Activated T-cell treated with anti-CD3 and anti-CD28 coated beads for 4 hours (primary cell): ENCODE measurements at places on chromosomes 6 and 20.

DNA sequence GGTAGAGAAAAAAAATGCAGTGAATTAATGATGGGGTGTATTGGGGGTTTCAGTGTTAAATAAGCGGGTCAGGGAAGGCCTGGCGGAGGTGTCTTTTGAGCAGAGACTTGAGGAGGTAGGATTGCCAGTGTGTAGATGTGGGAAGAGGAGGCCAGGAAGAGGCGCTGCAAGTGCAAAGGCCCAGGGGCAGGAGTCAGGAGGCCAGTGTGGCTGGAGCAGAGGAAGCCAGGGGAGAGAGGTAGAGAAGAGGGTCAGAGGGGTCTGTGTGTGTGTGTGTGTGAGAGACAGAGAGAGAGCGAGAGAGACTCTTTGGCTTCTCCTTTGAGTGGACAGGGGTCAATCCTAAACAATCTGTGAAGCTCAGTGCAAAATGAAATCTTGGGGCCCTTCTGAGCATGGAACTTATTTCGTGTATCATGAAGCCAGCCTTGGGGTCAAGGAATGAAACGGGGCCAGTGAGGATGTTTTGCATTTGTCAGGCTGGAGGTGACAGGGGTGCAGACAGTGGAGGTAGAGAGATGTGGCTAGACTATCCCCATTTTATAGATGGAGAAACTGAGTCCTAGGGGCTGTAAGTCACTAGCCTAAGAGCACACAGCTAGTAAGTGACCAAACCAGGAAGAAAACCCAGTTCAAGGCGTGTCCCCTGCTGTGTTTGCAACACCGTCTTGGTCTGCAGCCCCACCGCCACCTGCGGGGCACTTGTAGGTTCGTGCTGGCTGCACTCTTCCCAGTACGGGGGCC lies 9.7 kb upstream of the IP6K3 start:
- no peak for DNase-seq

DNA sequence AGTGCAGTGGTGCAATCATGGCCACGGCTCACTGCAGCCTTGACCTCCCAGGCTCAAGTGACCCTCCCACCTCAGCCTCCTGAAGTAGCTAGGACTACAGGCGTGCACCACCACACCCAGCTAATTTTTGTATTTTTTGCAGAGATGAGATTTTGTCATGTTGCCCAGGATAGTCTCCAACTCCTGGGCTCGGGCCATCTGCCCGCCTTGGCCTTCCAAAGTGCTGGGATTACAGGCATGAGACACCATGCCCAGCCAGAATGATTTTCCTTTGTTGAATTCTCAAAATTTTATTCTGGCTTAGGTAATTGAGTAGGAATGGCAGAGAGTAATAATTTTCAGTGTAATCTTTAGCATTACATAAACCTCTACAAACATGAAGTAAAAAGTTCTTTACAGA lies 37.1 kb downstream of the SLC16A10 start:
- DNase-seq, result no peak

DNA sequence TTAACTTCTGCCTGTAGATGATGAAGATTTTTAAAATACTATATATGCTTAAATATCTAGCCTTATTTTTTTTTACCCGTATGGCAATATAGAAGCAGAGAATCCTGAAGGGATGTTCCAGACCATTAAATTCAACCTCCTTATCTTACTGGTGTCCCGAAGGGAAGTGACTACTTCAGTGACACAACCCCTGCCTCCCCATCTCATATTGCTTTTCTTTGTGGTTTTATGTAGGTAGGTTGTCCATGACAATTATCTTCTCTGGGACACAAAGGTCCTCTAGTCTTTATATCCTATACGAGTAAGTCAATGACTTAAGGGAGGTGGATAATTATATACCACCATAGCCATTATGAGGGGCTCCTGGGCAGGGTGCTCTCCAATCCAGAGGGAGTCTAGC lies 57.4 kb upstream of the EMILIN3 start:
- DNase-seq, result no peak

DNA sequence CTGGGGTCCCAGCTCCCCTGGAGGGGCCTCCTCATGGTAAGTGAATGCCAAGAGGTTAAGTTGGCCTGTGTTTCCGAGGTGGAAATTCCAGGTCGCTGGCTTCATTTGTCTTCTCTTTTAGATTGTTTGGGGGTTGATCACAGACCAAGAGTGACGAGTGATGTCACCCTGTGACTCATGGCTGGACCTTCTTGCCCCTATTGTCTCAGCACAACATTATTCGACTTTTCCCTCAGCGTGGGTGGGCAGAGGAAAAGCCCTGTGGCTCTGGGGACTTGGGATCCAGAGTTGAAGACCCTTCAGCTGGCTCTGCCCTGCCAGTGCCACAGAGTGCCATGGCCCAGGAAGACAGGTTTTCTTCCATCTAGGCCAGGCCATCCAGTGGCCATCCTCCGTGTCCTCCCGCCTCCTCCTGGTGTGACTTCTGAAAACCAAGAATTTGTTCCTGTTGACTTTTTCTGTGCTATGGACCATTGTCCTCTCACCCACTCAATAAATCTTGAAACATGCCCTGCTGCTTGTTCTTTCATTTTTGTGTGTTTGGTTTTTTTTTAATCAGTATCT lies 15.4 kb upstream of the SNHG17 start:
- no peak for DNase-seq
